ENCODE measurements at places on chromosomes 5 and 9. TPM values are rescaled to one million over a fixed set of nuclear protein-coding genes. Genes with fewer than 3 reads are reported as not detected.

- peaks cover 8% of the 10 kb centered on the region for H3K4me1 ChIP-seq
- H3K36me3 ChIP-seq, result no peaks in the 10 kb centered on the region
- no peak overlapping the region for H3K4me3 ChIP-seq
- no peak overlapping the region for H3K27ac ChIP-seq
These were observed 2.8 kb downstream of the CDH10 start for GRCh38 chr5:24642022-24642421.

GRCh38 chr9:13189362-13189761 lies 90.1 kb downstream of the MPDZ start:
- H3K27ac ChIP-seq, result no peak overlapping the region
- H3K4me3 ChIP-seq, result no peak overlapping the region
- no peaks in the 10 kb centered on the region for H3K27me3 ChIP-seq
- DNase-seq, result no peak
- H3K36me3 ChIP-seq, result peaks cover 55% of the 10 kb centered on the region
- peaks cover 3% of the 10 kb centered on the region for H3K4me1 ChIP-seq

DNA sequence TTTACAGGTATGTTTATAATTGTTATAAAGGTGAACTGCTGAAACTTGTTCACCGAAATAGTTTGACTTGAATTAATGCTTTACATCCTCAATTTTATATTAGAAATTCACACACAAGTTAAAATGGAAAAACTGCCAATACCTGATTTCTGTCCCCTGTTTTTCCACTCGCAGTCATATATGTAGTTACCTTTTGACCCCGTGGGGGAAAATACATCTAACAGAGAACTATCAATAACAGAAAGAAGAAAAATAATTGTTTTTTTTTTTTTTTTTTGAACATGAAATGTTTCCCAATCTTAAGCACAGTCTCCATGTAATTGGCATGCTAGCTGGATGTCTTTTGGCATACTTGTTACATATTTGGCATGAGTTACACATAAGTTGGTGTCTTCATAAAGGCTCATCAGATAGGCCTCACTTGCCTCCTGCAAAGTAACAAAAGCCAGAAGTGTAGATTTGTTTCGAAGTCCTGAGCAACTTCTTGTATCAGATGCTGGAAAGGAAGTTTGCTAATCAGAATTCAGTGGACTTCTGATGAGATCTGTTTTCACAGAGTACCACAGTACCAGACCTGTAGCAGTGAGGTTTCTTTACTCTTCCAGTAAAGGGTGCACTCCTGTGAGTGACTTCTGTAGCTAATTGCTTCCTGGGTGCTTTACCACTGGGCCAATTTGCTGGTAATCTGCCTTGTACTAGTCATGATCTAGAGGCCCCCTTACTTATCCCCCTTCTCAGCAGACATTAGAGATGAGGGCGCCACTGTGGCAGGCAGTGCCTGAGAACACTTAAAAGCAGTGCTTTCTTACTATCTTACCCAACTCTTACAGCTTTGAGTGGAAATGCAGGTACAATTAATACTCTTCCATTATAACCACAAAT lies 36.2 kb upstream of the CXXC5 start:
- H3K4me3 ChIP-seq, result no peak overlapping the region
- no peaks in the 10 kb centered on the region for H3K27me3 ChIP-seq

DNA sequence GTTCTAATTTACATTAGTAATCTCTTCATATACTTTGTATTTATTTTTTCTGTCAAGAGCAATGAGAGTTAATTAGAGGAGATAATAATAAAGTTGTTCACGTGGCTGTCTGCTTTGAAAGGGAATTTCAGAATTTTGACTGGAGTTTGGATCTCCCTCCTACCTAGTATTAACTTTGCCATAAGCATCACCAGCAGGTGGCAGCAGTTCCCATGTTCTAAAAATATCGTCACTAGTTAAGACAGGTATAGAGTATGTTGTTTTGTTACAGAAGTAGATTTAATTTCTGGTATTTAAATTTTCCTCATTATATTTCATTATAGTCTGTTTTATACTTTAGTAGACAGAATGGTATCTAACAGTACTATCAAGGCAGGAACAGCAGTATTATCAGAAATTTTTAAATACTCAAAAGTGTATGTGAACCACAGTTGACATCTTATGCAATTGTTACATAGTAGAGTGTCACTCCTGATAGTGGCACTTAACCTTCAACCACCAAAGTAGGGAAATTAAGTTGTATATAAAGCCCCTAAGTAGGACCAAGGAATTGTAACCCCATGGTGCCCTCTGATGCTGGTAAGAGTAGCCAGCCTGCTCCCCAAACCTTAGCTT lies 20.4 kb downstream of the GNPDA1 start:
- DNase-seq, result no peak
- H3K27ac ChIP-seq, result no peak overlapping the region
- no peaks in the 10 kb centered on the region for H3K4me1 ChIP-seq
- no peak overlapping the region for H3K4me3 ChIP-seq
- peaks cover 37% of the 10 kb centered on the region for H3K36me3 ChIP-seq

- no peak overlapping the region for H3K27ac ChIP-seq
- no peaks in the 10 kb centered on the region for H3K27me3 ChIP-seq
- no peaks in the 10 kb centered on the region for H3K36me3 ChIP-seq
- no peaks in the 10 kb centered on the region for H3K4me1 ChIP-seq
These were observed 162.9 kb downstream of the FAM170A start for GRCh38 chr5:119792161-119792799.

DNA sequence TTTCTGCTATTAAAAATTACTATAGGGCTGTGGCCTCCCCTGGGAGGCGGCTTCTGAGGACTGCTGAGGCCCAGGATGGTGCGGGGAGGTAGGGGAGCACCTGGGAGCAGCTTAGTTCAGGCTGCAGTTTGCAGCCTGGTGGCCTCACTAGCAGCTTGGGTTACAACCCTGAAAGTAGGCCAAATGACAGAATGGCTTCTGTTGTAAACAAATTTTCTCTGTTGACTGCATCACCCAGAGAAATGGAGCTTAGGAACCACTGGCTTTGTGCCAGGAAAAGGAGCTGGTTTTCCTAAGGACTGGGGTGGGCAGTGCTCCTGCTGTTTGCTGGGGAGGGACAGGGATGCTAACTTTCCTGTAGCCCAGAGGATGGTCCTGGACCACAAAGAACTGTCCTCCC lies 130.3 kb downstream of the ENTREP1 start:
- H3K27ac ChIP-seq, result no peak overlapping the region
- no peaks in the 10 kb centered on the region for H3K4me1 ChIP-seq
- no peak for DNase-seq

The ANKRD34B gene
- not detected for total RNA-seq

Data from osteocyte (in vitro differentiated cells).